Mucosa of descending colon (tissue), 3 donors: ENCODE measurements at places on chromosomes 12 and 14.

DNA sequence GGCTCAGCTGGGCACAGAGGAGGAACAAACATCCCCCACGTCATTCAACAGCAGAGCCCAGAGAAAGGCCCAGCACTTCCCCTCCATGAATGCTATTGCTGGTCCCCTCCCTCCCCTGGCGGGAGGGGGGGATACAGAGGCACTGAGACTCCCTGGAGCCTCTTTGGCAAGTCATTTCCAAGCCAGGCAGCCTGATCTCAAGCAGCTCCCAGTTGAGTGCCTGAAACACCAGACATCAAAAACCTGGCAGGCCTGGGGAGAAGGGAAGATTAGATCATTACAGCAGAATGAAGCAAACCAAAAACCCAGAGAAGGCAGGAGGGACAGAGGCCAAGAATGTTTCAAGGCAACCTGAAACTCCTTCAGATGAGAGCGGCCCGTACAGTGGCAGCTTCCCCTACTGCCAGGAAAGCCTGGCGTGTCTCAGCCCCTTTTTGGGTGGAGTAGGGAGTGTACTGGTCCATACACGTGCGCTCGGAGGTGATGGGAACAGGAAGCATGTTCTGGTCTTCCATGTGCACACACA, 92.1 kb downstream of the LRRC74A start:
- DNase-seq = peak; percentile 70

DNA sequence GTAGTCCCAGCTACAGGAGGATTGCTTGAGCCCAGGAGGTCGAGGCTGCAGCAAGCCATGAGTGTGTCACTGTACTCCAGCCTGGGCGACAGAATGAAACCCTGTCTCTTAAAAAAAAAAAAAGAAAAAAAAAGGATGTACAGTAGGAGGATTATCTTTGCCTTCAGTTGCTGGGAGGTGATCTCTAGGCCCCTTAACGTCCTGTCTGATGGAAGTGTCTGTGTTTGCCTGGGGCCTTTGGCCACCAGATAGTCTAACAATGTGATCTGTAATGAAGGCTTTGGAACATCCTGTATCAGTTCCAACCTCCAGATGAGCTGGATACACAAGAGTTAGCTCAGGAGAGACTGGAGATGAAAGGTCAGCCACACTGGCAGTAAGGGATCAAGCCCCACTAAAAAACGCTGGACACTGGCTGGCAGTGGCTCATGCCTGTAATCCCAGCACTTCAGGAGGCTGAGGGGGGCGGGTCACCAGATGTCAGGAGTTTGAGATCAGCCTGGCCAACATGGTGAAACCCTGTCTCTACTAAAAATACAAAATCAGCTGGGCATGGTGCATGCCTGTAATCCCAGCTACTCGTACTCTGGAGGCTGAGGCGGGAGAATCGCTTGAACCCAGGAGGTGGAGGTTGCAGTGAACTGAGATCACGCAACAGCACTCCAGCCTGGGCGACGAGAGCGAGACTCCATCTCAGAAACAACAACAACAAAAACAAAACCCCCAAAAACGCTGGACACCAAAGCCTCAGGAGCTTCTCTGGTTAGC, 19.0 kb upstream of the HNF1A start:
- no peak for DNase-seq

DNA sequence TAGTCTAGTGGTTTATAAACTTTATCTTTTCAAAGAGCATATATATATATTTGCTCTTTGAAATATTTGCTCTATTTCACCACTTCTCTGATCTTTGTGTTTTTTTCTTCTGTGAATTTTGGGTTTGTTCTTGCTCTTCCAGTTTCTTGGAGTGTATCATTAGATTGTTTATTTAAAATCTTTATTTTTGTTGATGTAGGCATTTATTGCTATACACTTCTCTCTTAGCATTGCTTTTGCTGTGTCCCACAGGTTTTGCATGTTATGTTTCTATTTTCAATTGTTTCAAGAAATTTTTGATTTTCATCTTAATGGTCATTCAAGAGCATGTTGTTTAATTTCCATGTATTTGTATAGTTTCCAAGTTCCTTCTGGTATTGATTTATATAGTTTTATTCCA, 69.1 kb downstream of the BRMS1L start:
- no peak for DNase-seq

GRCh38 chr12:60535363-60535762, 939.5 kb downstream of the SLC16A7 start:
- no peak for DNase-seq

DNA sequence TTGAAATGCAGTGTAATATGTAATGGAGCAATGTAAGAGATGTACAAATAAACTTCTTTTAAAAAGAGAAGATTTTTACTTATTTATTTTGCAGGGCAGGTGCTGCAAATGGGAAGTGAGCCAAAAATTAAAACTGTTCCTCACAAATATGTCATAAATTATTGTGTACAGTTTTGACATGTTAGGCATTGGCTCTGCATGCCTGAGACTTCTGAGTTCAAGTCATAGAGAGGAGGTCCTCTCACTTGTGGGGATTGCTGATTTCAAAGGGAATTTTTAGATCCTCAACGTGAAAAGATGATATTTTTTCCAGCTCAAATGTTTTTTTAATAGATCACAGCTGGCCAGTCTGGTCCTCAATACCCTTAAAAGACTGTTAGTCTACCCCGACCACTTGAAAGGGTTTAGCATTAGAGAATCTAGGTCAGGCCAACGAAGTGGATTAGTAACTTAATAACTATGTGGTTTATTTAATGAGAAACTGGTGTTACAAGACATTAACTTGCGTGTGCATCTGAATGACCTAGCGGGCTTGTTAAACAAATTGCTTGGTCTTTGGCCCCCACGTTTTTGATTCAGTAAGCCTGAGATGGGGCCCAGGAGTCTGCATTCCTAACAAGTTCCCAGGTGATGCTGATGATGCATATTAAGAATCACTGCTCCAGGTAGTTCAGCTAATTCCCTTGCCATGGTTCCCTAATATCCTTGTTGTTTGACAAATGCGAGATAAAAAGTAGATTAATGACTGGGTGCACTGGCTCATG, 30.9 kb upstream of the WDR89 start:
- no peak for DNase-seq

DNA sequence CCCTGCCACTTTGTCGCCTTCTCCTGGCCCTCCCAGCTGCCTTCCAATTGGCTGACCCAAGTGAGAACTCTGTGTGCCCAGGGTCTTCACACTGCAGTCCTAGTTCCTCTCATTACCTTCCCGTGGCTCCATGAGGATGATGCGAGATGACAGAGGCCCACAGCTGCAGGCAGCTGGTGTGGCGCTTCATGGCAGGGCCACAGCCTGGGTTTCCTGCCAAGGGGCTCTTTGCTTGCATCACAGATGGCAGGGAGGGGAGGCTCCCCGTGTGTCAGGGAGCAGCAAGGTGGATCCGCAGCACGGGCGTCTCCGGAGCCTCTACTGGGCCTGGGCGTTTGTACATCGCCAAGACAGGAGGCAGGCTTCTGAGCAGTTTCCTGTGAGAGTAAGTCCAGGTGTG, 28.9 kb downstream of the DEGS2 start:
- DNase-seq = no peak

- DNase-seq = no peak
These were observed 78.0 kb downstream of the SLC25A47 start for GRCh38 chr14:100401031-100401692.

- no peak for DNase-seq
These were observed 3.5 kb downstream of the TGM1 start for GRCh38 chr14:24259282-24260025.

DNA sequence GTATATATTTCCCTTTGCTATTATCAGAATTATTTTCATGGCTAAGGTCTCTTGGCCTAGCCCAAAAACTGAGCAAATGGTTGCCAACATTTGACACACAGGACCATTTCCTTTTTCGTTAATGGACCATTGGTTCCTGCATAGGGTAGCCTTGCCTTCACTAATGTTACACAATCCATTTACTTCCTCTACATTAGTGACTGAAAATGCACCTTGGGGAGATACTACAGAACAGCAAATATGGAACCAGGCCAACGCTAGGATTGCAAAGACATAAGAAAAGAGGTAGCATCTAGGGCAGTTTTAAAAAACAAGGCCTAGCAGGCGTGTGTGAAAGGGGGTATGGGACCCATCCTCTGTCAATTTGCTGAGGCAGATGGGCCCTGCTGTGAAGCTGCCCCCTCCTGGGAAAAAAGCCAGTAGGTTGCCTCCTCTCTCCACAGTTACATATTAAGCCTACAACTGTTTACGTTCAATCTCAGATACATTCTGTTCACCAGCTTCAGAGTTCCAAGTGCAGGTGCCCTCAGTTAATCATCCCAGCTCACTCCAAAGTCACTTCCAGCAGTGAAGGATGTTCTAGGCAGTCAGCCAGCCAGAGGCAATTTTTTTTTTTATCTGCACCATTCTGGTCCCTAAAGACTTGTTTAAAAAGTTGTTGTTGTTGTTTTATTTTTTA, 15.0 kb downstream of the AQP6 start:
- DNase-seq = no peak

DNA sequence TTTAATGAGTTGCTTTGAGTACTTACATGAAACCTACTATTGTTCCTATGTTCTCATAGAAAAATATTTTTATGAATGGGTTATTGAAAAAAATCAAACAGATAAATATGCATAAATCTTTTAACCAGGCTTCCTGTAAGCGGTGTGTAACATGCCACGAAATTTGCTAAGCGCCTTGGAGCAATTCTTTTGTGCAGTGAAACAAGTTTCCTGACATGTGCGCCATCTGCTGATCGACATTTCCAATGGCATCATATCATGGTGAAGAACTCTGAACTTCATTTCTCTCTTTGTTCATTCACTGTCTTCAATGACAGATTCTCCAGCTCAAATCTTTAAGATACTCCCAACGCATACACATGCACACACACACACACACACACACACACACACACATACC, 145.6 kb upstream of the NAV3 start:
- no peak for DNase-seq

- no peak for DNase-seq
These were observed 17.1 kb downstream of the KIF26A start for GRCh38 chr14:104155513-104155912.

GRCh38 chr14:55138091-55138490, 9.0 kb downstream of the LGALS3 start:
- DNase-seq = no peak

GRCh38 chr12:124621296-124621660, 53.9 kb upstream of the NCOR2 start:
- peak; percentile 66 for DNase-seq

DNA sequence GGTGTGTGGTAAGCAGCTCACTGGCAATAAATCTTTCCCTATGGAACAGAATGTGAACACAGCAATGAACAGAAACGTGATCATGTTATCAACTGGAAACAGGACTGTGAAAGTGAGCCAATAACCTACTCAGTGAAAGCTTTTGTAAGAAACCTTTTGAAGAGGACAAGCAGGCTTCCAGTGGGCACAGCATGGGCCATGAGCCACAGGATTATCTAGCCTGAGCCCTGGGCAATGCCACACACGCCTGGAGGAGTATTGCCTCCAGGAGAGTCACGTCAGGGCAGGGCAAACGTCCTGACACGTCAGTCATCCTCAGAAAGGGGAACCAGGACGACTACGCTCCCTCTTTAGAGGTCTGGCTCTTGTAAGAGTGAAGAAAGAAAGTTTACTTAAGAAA, 32.3 kb downstream of the NRDE2 start:
- DNase-seq = no peak

- no peak for DNase-seq
These were observed 306.7 kb downstream of the LRFN5 start for GRCh38 chr14:41913398-41913797.

- no peak for DNase-seq
These were observed 1.3 kb downstream of the ARID4A start for GRCh38 chr14:58299401-58300330.

DNA sequence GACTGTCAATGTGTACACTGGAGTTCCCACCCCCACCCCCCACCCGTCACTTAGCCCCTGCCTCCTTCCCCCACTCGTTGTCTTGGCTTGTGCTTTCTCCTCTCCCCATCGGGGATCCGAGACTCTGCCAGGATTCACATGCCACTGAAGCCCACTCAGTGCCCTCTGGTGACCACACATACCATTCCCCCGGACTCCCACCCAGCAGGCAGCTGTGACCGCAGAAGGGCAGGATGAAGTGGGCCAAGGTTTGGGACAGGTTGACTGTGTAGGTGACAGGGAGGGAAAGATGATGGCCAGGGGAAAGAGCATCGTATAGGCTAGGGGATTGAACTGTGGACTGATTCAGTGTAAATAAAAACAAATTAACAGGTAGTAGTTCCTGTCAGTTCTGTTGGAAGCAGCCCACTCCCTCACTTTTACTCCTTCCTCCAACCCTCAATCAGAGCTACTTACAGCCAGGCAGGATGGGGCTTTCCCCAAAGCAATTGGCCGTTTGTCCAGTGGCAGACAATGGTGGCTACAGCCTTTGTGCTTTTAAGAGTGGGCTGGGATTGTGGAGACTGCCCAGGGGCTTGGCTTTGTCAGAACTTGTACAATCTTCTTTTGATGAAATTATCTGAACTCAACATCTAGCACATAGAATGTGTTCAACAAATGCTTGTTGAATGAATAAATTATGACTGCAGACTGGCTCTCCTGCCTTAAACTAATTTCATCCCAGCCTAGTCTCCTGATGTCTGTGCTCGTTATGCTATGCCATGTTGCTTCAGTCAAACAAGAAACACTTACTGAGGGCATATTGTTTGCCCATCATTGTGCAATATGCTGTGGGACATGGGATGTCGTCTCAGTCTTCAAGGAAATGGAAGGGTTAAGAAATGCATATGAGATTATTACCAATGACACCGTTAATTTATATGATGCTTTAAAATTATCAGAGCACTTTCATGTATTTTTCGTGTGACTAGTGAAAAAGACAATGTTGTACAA, 30.2 kb downstream of the TTC9 start:
- DNase-seq = no peak

GRCh38 chr12:124753228-124753591, 110.5 kb downstream of the SCARB1 start:
- DNase-seq = no peak

DNA sequence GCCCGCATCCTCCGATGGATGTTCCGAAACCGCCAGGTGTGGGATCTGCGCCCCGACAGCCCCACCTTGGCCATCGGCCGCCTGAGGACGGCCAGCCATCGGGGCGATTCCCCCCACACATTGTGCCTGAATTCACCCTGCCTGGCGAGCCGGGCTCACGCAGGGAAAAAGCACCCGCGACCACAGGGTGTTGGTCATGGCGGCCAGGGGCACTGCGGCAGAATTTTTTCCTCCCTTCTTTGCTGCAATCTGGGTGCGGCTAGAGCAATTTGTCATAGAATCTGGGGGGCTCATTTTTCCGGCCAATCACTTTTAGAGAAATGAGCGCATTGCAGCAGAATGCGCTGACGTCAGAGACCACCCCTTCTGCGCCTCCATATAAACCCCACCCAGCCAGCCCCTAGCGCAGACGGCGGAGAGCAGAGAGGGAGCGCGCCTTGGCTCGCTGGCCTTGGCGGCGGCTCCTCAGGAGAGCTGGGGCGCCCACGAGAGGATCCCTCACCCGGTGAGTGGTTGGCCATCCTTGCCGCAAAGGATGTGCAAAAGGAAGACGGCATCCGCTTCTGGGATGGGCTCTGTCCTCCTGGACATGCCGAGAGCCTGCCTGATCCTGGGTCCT, at the start of gene MEG3:
TSS of gene MEG3 (plus strand) at position 406 of the 619 bp plus-strand sequence.
- DNase-seq = no peak

GRCh38 chr12:50458606-50459005, 46.2 kb upstream of the DIP2B start:
- DNase-seq = no peak
